ENCODE measurements at places on chromosomes 4 and X.
A peak's percentile ranks its signal among the peaks of the same experiment; 100 is the strongest.

DNA sequence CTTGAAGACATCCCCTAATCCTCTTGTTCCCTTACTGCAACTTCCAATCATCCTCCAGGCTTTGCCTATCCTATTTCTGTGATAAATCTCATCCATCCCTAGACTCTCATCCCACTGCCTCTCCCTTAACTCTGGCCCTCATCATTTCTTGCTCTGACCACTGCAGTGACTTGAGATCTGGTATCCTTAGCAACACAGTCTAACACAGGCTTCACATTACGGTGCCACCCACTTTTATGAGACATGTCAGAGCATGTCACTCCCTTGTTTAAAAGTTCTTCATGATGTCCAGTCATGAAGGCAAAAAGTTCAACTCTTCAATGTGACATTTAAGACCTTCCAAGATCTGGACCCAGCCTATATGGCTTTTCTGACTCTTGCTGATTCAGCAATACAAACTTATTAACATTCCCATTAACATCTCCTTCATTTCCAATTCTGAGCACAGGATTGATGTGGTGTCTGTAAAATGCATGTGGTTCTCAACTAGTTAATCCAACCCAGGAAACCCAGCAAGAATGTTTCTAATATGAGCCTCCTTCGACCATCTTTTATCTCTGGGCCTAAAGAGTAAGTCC lies 64.0 kb downstream of the OR13H1 start:
- DNase-seq: no peak

- DNase-seq: no peak
Observed at GRCh38 chr4:20698382-20698781, 1.9 kb upstream of the PACRGL start.

GRCh38 chrX:121322159-121322558 lies 274.7 kb downstream of the GLUD2 start:
- DNase-seq: no peak

GRCh38 chrX:74321191-74321590 lies 17.2 kb downstream of the ZCCHC13 start:
- no peak for DNase-seq

- DNase-seq: no peak
Observed at GRCh38 chr4:90545380-90545779, 418.2 kb downstream of the CCSER1 start.

DNA sequence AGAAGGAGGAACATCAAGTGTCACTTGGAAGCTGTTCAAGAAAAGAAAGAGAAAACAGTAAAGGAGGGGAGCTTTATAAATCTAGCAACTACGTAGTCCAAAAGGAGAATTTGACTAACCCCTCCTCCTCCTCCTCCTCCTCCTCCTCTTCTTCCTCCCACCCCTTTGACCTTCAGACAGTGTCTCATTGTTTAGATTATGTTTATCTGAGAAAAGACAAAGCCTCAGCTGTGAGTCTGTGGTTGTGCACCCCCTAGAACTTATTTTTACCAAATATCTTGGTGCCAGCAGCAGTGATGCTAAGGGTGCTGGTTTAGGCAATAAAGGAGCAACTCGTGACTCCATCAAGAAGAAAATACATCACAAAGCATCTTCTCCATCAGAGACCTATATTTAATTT lies 68.9 kb upstream of the BMP2K start:
- DNase-seq: no peak

GRCh38 chr4:105483840-105484239 lies 10.0 kb upstream of the PPA2 start:
- no peak for DNase-seq

GRCh38 chr4:184538023-184538599 lies 63.8 kb upstream of the IRF2 start:
- DNase-seq: peak; percentile 65

GRCh38 chr4:3118312-3118711 lies 43.8 kb downstream of the HTT start:
- DNase-seq: no peak

DNA sequence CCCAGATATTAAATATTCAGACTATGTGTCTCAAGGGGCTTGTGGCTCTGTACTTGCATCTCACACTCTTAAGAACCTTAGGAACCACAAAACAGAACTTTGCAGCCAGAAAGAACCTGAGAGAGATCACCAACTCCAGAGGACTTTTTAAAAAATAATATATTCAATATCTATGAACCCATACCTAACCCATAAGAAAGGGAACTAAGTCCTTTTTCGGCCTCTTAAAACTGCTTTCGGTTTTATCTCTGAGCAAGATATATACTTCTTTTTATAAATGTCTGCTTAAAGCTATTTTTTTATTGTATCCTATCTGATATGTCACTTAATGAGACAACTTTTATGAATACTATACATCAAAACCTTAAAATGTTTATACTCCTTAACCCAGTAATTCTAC lies 10.9 kb downstream of the SMARCA1 start:
- no peak for DNase-seq

GRCh38 chr4:156378033-156378665 lies 424.5 kb upstream of the CTSO start:
- DNase-seq: no peak

- DNase-seq: no peak
Observed at GRCh38 chrX:120269373-120270035, 18.9 kb downstream of the ZBTB33 start.

DNA sequence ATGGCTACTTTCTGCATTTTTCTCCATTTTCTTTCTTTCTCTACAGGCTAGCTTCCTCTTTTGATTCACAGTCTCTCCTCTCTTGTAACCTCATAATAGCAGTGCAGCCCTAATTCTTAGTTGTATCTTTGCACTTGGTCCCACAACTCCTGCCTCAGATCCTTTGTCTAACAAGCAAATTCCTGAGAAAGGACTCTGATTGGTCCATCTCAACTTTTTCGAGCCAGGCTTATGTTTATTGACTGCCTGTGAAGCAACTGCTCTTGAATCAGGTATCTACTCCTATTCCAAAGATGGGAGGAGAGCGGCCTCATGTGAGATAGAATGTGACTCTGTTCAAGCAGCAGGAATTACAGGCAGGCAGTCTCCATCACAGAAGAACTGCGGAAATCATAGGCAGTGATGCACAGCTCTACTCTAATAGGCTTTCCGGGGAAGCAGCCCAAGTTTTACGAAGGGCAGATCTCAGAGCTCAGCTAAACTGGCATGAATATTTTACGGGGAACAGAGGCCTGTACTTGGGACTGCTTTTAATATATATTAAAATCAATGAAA lies 123.5 kb downstream of the GABRB1 start:
- no peak for DNase-seq

DNA sequence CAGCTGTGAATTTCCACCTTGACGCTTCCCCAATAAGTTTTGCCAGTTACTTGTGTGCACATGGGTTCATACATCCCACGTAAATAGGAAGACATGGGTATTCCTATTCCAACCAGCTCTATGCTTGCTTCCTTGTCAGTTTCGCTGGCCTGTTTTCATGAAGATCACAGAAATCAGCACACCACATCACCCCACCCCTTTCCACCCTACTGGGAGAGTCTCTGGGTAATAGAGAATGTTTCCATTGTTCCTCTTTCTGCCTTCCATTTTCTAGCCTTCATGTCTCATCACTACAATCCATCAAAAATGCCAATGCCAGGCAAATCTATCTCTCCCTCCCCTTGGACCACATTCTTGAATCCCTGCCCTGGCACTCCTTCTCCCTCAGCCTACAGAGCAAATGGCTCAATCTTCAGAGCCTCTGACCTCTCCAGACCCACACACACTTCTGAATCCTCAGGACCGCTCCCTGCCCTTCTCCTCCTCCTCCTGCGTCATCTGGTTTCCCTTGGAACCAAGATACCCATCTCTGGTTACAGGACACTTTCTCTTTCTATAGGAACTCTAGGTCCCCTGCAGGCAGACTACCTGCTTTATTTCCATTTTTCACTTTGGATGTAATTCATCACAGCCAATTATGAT lies 323.3 kb downstream of the DHX15 start:
- no peak for DNase-seq

- no peak for DNase-seq
Observed at GRCh38 chrX:97854086-97854485, 970.4 kb downstream of the RPA4 start.

DNA sequence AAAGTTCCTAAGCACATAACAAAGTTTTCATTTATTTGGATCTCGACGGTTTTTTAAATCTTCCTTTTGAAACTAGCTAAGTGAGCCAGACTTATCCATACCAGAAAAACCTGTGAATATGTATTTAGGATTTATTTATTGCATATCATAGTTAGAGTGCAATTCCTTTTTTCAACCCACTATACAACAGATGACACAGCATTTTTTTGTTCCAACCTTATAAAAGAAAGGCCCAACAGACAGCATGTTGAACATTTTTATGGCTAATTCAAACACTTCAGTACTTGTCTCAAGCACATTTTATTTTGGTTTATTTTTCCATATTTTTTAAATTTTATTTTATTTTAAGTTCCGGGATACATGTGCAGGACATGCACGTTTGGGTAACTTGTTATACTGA lies 15.1 kb upstream of the RNF128 start:
- DNase-seq: no peak

DNA sequence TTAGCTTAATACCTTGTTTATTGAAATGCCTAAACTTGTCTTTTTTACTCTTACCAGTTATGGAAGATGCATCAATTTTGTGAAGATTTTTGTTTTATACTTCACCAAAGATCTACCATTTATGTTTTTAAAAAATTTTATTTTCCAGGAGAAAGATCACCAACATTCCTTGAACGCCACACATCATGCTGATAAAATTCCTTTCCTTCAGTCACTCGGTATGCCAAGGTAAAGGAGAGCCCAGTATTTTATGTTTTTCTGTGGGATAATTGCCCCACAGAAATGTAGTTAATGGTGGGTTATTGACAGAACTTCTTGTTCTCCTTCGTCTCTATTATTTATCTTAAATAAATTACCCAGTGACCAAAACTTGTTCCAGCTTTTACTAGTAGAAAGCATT lies 217.0 kb downstream of the GC start:
- no peak for DNase-seq

- no peak for DNase-seq
Observed at GRCh38 chr4:145540235-145540634, 58.6 kb downstream of the SMAD1 start.

DNA sequence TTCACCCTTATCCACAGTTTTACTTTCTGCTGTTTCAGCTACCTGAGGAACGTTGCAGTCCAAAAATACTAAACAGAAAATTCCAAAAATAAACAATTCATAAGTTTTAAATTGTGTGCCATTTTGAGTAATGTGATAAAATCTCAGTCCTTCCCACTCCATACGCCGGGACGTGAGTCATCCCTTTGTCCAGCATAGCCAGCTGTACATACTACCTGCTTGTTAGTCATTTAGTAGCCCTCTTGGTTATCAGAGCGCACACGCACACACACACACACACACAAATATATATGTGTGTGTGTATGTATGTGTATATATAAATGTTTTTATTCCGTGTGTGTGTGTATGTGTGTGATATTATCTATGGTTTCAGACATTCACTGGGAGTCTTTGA lies 4.8 kb upstream of the CCSER1 start:
- no peak for DNase-seq

- no peak for DNase-seq
Observed at GRCh38 chr4:169803413-169803812, 45.7 kb upstream of the HPF1 start.

- DNase-seq: no peak
Observed at GRCh38 chrX:100687128-100687527, 43.1 kb downstream of the SRPX2 start.

DNA sequence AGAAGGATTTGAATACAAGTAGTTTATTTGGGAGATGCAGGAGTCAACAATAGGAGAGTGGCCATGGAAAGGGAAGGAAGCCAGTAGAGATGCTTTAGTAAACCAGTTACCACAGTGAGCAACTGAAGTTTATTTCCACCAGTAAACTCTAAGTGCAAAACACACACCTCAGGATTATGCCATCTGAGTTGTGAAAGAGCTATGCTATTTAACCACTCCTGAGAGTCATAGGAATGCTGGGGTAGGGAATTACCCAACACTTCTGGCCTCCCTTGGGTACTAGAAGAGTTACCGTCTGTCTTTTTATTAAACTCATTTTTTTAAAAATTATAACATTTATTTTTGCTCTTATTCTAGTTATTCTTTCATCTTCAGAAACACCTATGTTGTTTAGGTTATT lies 834.6 kb upstream of the AMOT start:
- no peak for DNase-seq

GRCh38 chr4:24824720-24825119 lies 29.3 kb downstream of the SOD3 start:
- DNase-seq: no peak

DNA sequence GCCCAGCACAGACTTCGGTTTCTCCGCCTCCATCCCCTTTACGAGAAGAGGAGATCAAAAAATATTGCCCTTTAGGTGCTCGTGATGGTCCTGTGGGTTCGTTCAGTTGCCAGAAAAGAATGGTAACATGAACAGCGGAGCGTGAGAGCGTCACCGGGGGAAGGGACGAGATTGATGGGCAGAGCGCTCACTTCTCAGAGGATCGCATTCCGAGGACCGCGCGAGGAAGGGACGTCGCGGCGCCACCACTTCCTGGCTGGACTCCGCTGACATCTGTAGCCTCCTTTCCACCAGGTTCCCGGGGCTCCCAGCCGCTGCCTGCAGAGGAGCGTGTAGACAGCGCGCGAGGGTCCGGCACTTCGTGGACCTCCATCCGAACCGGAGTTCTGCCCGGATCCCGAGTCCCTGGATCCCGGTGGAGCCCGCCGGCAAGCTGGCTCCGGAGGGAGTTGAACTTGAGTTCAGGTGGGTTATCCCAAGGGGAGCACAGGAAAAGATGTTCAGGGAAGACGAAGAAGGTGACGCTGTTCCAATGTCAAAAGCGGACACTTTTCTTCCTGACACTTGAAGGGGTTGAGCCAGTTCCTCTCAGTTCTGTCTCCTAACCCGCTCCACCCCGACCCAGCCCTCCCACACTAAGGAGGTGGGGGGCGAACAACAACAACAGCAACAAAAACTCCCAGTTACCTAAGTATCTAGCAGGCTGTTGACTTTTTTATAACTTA lies 484 bp downstream of the GALNTL6 start:
- peak; percentile 11 for DNase-seq

DNA sequence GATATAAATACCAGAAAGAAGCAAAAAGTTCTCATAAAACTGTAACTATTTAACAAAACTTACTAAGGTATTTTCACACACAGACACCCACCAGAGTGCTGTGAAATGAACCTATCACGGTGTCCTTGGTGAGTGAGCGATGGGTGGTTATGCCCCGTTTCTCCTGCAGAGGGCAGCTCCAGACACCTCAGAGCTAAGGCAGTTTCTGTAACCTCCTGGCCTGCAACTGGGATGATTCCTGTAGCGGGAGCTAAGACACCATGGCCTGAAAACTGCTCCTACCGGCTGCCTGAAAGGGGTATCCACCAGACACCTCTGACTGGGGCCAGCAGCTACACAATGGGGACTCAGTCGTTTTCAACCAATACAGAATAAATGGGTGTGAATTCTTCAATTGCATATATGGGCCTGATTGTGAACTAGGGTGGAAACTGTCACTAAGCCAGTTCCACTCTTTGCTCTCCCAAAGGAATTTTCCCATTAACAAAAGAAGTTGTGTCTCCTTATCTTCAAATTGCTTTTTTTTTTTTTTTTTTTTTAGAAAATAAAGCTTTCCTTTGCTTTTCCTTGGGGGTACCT lies 2375.8 kb upstream of the TENM3 start:
- peak; percentile 75 for DNase-seq

All from iPS-NIHi11 (cell line).